Stimulated activated CD4-positive, alpha-beta T cell treated with anti-CD3 and anti-CD28 coated beads, Interleukin-12 subunit alpha, Interleukin-12 subunit beta, amount 100 ng/mL, for 48 hours (primary cell): ENCODE measurements at places on chromosomes 5 and 9.

- DNase-seq = peak; percentile 29
Observed at GRCh38 chr5:140114341-140115185, 654 bp downstream of the PURA start.

- no peak for DNase-seq
Observed at GRCh38 chr5:178391480-178391879, 158.9 kb upstream of the PHYKPL start.

DNA sequence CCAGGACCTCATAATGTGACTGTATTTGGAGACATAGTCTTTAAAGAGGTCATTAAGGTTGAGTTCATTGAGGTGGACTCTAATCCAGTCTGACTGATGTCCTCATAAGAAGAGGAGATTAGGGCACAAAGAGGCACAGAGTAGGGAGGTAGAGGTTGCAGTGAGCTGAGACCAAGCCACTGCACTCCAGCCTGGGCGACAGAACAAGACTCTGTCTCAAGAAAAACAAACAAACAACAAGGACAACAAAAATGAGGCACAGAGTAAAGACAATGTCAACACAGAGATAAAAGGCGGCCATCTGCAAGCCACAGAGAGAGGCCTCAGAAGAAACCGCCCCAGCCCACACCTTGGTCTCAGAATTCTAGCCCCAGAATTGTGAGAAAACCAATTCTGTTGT, 17.0 kb upstream of the TDRD7 start:
- no peak for DNase-seq

- DNase-seq = no peak
Observed at GRCh38 chr5:5615569-5615968, 193.1 kb downstream of the ICE1 start.

- no peak for DNase-seq
Observed at GRCh38 chr9:12702160-12702758, 9.1 kb downstream of the TYRP1 start.

DNA sequence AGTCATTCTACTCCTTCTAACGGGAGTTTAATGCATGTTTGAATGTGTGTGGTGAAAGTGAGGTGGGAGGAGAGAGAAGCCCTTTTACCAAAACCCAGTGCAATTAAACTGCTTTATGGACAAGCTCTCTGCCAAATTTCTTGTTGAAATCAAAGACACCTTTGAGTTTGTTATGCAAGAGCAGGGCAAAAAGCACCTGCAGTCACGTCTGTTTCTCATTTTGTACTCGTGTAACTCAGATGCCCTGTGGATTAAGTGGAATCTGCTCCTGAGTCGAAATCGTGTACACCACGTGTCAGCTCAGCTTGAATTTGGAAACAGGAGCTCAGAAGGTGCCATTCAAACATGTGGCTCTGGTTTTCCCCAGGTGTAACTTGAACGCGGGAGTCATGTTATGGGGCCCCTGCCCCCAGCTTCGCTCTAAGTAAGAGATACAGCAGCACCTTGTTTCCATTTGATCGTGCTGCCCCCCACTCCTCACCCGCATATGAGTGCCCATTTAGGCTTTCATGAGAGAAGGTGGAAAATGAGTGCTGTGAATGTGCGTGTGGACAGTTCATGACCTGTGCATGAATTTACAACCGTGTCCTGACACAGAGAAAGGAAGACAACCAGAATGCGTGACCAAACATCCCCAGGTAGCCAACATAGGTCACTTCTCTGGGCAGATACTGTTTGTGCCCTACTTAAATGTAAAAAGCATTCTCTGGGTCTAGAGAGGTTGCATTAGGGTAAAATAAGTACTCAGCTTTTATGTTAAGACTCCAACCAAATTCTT, 347.0 kb upstream of the SLC30A5 start:
- DNase-seq = no peak

- DNase-seq = peak; percentile 73
Observed at GRCh38 chr5:56270568-56271392, 37.6 kb upstream of the ANKRD55 start.

DNA sequence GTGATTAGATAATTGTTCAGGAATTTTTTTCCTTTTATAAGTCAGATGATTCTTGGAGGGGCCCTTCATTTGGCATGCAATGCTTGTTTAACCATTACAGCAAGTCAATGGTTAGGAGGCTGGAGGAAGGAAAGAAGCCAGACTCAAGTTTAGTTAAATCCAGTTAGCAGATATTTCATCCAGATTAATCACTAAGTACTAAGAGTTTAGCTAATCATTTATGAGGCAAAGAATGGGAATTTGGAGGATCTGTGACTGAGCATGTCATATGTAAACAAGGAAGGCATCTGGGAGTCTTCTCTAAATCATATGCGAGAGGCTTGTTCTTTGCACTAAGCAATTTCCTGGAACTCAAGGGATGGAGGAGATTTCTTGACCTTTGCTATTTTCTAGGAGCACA, 145.3 kb upstream of the SGCD start:
- DNase-seq = no peak

DNA sequence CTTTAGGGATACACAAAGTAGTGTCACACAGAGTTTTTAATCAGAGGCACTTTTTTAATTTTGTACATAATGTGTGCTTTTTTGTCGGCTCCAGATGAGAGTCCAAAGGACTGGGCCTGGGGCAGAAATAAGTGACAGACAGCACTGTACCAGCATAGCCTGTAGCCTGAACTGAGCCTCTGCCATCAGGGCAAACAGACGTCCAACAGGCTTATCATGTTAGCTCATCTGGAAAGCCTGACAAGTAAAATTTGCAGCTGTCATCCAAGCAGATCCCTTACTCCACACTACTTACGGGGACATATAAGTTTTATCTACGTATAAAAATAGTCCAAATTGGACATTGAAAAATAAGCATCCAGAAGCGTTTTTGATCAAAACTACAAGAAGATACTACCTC, 233.1 kb upstream of the GAS1 start:
- no peak for DNase-seq

GRCh38 chr9:78970375-78970774, 601.4 kb upstream of the TLE4 start:
- DNase-seq = no peak

- DNase-seq = no peak
Observed at GRCh38 chr5:51395666-51396356, 12.6 kb downstream of the ISL1 start.

- DNase-seq = no peak
Observed at GRCh38 chr5:113405530-113405929, 29.3 kb downstream of the TSSK1B start.

- DNase-seq = no peak
Observed at GRCh38 chr5:108193021-108193795, 188.7 kb downstream of the FBXL17 start.

- no peak for DNase-seq
Observed at GRCh38 chr5:64516216-64516615, 10.4 kb downstream of the RGS7BP start.

- no peak for DNase-seq
Observed at GRCh38 chr5:135323701-135324132, 75.3 kb downstream of the MACROH2A1 start.

GRCh38 chr5:108059334-108059733, 322.6 kb downstream of the FBXL17 start:
- no peak for DNase-seq

DNA sequence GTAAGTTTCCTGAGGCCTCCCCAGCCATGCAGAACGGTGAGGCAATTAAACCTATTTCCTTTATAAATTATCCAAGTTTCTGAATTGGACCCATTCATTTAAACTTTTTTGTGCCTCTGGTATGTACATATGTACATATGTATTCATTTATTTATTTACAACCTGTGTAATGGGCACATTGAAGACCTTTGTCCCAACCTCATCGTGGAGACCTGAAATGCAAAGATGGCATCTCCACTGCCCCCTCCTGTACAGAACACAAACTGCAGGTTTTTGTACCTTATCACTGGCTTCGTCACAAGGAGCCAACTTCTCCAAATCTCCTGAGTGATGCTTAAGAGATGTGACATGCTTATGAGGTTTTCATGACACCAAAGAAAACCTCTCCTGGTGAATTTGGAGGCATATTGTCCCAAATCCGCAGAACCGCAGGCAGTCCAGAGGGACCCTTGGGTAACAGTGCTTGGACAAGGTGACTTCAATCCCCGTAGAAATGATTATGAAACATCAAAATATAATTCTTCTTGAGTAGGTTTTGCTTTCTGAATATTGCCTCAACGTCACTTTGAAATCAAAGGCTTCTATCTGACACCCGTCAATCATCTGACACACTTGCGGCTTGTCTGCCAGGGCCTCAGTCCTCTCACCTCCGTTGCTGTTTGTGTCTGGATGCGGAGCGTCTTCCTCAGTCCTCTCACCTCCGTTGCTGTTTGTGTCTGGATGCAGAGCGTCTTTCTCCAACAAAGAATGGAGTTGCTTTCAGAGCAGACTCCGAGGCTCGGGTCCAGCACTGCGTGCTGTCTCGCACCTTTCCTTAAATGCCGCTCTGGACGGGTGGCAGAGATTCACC, 135.0 kb upstream of the IRX4 start:
- DNase-seq = peak; percentile 26

- DNase-seq = no peak
Observed at GRCh38 chr9:131121346-131121745, 4.0 kb upstream of the NUP214 start.

DNA sequence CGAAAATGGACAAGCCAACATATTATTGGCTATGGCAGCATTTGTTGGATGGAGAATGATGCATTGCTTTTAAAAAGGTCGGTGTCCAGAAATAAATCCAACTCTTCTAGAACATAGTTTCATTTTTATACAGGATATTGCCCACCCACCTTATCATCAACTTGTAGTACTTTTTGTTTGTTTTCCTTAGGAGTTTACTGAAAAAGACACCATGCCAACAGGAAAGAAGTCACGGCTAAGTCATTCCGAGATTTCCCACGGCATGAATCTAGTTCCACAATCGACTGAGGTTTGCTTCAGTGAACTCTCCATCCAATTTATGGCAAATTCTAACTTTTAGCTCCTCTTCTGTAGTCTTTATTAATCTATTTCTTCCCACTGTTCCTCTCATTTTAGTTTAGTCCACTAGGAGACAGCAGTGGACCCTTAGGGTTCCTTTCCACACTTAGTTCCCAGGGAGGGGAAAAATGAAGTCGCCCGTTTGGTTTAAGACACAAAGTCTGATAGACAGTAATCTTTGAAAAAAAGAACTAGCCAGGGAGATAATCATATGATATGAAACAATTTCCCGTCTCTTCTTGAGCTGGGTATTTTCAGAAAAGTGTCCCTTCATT, 237.5 kb downstream of the AP3B1 start:
- DNase-seq = no peak

- no peak for DNase-seq
Observed at GRCh38 chr5:179960204-179960831, 52.6 kb upstream of the TBC1D9B start.

DNA sequence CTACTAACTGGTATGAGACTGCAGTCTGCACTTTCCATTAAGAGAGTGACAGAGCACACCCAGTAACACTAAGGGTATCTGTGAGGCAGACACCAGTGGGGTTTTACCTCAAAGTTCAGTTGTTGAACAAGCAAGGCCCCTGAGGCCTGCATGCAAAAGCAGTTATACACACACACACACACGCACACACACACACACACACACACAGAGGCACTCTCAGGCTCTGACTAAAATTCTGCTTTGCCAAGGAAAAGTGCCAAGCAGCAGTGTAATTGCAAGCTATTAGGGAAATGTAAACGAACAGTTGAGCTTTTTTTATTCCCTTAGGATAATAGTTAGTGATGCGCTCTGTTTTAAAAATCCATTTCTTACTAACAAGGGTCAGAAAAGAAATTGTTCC, 377.1 kb downstream of the SPOCK1 start:
- DNase-seq = no peak

DNA sequence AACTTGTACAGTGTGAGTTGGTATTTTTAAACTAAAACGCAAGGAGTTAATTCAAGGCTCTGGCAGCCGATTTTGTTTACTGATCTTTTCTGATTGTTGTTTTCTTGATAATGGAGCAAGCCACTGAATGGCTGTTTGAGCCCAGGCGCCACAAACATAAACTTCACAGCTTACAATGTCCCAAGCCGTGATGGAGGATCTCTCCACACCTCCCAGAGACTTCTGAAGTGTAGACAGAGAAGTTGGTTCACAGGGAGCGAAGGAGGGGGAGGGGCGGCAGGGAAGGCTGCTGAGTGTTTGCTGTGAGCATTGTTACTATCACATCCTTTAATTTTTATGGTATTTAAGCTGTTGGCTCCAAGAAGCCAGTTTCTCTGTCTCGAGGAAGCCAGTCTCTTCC, 14.7 kb downstream of the ISL1 start:
- DNase-seq = no peak

GRCh38 chr5:179763215-179763945, 30.4 kb upstream of the LTC4S start:
- peak; percentile 23 for DNase-seq

- DNase-seq = no peak
Observed at GRCh38 chr9:89461265-89461664, 36.6 kb downstream of the SEMA4D start.

GRCh38 chr9:10571699-10572098, 41.1 kb downstream of the PTPRD start:
- no peak for DNase-seq
